A549 treated with GW870086 at 1 μM for 4 hours (cell line): ENCODE measurements at places on chromosomes 13 and 19. TPM values are rescaled to one million over a fixed set of nuclear protein-coding genes. Genes with fewer than 3 reads are reported as not detected.

ATXN8OS gene
- not detected in 5 replicates for total RNA-seq

POP4 gene
- total RNA-seq = 195 to 213 TPM (median 199 TPM) in 5 replicates

ZNF837 gene
- total RNA-seq = 0.98 to 1.5 TPM (median 1.4 TPM) in 5 replicates

PSG1 gene
- 0.17 to 0.30 TPM (median 0.23 TPM) in 5 replicates for total RNA-seq
